ENCODE measurements at places on chromosomes 12 and 14.

DNA sequence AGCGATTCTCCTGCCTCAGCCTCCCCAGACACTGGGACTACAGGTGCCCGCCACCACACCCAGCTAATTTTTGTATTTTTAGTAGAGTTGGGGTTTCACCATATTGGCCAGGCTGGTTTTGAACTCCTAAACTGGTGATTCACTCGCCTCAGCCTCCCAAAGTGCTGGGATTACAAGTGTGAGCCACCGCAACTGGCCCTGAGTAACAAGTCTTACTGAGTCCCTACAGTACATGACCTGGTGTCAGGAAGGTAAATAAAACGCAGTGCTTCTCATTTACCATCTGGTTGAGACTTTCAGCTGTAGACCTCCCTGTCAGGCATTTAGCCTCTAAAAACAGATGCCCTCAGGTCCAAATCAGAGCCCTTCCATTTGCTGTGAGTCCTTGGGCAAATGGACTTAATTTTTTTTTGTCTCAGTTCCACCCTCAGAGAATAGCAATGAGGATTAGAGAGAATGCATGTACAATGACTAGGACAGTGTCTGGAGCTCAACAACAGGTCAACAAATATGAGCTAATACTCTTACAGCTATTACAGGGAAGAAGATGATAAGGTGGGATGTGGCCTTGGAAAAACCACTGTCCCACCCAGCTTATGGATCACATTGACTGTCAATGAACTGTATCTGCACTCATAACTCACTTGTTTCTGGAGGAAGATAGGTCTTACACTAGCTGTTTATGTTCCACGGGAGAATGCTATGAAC is 70.5 kb downstream of the PHLDA1 start:
- DNase-seq: no peak

GRCh38 chr12:80230068-80230467 is 130.7 kb downstream of the OTOGL start:
- DNase-seq: no peak

GRCh38 chr14:92944976-92945375 is 22.0 kb downstream of the CHGA start:
- no peak for DNase-seq

GRCh38 chr14:68459480-68460136 is 333.3 kb downstream of the ZFP36L1 start:
- no peak for DNase-seq

- no peak for DNase-seq
Measured at GRCh38 chr12:2829275-2829674, 5.6 kb downstream of the NRIP2 start.

DNA sequence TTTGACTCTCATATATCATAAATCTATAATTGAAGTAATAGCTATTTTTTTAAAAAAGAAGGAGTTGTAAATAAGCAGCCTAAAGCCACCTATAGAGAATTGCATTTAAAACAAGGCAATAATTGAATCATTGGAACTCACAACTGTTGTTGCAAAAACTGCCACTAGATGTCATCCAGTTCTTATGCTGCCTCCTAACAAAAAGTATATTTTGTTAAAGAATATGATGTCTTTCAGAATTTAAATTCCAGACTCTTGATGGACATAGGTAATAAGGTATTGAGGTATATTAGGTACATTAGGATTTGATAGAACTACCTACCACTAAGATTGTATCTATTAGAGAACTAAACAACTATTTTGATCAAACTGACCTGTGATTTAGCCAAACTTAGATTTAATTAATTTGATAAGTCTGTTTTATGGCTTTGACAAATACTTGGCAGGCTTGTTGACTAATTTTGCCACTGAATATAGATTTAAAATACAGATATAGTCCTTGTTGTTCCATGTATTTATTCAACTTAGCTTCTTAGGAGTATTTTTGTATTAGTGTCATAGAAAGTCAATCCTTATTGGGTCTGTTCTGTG is 401.4 kb downstream of the RPL10L start:
- DNase-seq: peak; percentile 0
